AG09319 (cell line): ENCODE measurements at places on chromosomes 6 and 20.

GRCh38 chr6:37633581-37634237 is 64.0 kb downstream of the MDGA1 start:
- no peak for DNase-seq

DNA sequence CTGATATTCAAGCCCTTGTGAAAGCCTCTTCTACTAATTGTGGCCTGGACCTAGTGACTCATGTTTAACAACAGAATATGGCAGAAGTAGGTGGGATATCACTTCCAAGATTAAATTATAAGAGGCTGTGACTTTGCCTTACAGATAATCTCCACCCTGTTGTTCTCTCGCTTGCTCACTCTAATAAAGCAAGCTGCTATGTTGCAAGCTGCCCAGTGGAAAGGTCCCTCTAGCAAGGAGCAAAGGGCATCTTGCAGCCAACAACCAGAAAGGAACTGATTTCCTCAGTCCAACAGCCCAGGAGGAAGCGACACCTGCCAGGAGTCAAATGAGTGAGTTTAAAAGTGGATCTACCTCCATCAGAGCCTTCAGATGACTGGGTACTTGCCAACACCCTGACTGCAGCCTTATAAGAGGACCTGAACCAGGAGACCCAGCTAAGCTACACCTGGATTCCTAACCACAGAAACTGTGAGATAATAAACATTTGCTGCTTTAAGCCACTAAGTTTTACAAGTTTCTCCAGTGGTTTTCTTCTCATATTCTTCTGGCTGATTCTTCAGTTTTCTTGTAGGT is 112.6 kb downstream of the FRK start:
- DNase-seq = no peak

DNA sequence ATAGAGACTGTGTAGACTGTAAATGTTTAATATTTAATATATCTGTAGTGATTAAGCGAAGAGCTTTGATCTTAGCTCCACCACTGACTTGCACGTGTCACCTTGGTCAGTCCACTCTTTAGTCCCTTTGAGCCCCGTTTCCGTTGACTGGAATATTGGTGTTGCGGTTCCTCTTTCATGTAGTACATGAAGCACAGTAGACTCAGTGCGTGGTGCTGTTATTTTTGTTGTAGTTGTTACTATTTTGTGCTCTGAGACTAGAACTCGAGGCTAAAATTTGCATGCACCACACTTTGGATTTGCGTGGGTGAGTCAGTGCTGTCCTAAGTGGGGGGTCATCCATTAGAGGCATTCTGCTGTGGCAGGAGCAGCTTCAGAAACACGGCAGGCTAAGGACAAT is 291.4 kb downstream of the QKI start:
- no peak for DNase-seq

DNA sequence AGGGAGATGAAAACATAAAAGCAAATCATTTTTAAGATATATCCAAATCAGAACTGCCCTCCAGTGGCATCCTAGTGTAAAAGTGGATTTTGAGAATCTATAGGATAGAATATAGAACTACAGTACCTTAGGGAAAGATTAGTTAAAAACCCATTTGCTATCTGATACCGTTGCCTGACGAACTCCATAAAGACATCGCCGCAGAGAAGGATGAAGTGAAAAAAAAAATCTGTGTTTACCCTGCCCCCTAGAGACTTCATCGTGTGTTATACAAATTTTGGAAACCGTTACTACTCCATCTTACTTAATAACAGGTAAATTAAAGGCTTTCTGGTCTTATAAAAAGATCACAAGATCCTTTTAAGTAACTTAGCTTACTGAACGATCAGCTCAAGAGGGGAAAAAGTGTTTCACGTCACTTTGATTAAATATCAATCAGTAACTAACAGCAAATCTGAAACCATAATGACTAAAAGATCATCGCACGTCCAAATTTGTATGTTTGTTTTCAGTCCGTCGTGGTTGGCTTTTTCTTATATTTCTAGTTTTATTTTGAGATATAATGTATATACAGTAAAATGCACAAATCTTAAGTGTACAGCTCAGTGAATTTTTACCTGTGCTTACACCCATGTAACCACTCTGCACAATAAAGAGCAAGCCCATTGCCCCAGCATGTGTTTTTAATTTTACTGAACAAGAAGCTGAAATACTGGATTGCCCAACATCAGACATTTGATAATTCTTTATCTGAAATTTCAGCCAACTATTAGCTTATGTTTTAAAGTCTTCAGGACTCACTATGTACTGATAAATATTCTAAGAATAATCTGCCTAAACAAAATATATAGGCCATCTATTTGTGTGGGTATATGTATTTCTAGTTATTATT is 881 bp upstream of the MCM3 start:
- DNase-seq = peak; percentile 34

DNA sequence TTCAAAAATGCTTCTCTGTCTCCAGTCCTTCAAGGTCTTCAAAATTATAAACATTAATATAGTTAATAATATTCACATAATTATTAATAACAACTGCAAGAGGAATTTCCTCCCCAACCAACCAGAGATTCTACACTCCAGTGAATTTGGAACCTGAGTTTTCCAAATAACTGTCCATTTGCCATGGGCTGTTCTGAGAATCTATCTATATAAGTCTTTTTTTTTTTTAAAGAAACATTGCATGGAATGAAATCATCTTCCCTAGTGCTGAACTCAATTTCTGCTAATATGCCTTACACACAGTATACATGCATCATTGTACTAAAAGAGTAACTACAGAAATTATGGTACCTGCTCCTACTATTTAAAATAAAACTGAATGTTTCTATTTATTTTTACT is 113.9 kb downstream of the SLC22A3 start:
- DNase-seq = no peak

- no peak for DNase-seq
These were observed 659 bp downstream of the TAF4 start for GRCh38 chr20:62064770-62065673.

- no peak for DNase-seq
These were observed 98.4 kb downstream of the IPCEF1 start for GRCh38 chr6:154258064-154258757.

DNA sequence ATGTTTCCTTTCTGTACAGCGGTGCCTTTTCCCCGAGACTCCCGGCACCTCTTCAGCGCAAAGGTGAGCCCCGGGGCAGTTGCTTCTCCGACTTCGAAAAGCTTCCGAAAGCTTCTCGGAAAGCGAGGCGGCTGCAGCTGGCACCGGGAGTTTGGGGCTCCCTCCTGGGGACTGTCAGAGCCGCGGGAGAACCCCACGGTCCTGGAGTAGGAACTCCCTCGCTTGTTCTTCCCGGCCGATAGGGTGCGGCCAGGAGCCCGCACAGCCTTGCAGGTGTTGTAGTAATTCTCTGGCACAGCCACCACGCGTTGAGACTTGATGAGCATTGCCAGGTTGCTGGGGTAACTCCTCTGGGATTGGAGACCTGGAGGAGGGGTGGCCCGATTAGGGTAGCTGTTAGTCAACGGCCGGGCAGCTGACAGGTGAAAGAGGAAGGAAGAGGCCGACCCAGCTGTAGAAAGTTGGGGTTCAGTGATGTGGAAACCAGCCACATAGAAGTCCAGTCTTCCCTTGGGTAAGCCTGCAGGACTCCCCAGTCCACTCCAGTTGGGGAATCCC is 721 bp downstream of the KDM1B start:
- DNase-seq = no peak

- peak; percentile 66 for DNase-seq
These were observed at the start of gene CAP2 for GRCh38 chr6:17392978-17393891. TSS of gene CAP2 (plus strand) at chr6:17393595. CDS start at chr6:17421556, 27,961 bp downstream.

- no peak for DNase-seq
These were observed 16.1 kb upstream of the LMBRD1 start for GRCh38 chr6:69812746-69813427.

DNA sequence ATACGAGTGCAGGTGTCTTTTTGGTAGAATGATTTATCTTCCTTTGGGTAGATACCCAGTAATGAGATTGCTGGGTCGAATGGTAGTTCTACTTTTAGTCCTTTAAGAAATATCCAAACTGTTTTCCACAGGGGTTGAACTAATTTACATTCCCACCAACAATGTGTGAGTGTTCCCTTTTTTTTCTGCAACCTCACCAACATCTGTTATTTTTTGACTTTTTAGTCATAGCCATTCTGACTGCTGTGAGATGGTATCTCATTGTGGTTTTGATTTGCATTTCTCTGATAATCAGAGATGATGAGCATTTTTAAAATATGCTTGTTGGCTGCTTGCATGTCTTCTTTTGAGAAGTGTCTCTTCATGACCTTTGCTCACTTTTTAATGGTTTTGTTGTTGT is 1.9 kb upstream of the ZNF831 start:
- no peak for DNase-seq

DNA sequence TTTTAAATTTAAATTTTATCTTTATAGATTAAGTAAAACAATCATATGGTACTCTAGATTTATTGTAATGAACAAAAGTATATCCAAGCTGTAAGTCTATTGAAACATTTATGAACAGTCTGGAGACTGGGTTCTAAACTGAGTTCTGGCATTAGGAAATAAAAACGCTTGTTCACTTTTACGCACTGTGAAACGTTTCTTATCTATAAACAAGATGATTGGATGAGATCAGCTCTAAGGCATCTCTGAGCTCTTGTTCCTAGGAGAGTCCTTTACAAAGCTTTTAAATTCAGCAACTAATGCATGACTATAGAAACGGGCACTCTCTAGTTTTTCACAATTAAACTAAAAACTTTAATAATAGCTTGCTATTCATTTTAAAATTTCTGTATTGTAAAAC is 6.8 kb downstream of the HUS1B start:
- DNase-seq = no peak

GRCh38 chr6:22907085-22907484 is 337.7 kb downstream of the HDGFL1 start:
- DNase-seq = no peak

DNA sequence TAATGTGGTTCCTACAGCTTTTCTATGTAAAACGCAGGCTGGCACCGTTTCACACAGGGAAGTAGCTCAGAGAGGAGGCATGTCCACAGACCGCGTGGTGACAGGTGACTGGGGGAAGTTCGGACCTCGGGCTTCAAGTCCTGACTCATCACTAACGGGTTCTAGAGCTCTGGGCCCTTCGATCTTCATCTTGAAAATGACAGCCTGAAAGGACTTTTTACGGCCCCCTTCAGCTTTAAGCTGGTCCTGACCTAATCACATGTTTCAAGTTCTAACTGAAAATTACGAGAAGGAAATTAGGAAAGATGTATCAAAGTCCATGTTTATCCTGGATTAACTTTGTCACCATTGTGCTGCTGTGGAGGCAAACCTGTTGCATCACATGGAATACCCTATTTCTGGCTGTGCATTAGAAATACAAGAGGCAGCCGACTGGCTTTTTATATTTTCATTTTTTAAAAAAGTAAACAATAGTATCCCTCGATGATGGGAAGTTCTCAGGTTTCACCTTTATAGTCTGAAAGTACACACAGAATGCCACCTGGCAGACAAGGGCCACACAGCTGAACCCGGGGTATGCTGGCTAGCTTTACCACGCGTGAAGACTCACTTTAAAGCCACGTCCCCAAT is 2.0 kb downstream of the MAN1A1 start:
- DNase-seq = no peak

DNA sequence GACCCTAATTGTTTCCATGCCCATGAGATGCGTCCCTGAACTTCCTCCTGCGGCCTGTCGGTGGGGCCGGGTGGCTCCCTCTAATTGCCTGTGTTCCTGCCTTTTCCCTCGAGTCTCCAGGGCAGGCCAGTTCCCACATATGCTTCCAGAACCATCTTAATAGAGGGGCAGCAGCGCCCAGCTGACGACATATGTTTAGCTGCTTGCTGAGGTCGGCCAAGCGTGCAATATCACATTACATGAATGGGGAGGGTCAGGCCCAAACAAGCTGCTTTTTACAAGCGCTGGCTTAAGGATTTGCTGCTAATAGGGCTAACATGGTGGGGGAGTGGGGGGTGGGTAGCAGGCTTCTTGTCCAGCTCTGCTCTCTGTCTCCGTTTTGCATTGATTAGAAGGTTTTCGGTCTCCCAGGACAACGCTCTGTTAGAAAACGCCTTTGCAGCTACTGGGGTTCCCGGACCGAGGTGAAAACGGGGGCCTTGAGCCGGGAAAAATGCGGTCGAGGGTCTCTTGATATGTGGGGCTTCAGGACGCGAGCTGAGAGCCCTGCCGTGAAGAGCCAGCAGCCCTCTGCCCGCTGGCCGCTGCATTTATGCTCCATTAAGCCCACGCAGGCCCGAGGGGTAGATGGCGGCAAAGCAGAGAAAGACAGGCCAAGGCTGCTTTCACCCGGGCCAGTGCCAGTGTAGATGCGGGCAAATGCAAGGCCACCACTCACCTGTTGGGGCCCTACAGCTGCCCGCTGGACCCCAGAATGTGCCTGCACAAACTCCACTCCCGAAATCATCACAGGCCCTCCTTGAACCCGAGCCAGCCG is 308.5 kb downstream of the BMP7 start:
- peak; percentile 62 for DNase-seq

DNA sequence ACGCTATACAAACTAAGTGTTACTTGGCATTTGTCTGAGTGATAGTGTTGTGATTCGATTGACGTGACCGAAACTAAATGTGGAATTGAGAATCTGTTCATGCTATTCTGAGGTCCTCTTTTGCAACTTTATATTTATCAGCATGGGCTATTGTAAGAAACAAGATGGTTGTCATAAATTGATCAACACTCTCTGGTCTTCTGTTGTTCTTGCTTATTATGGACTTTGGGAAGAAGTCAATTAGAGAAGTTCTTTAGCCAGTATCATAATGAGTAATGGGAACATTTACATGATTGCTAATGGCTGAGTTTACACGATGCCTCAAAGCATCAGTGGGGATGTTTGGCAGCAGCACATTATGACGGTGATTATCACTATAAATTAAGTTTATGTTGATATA is 195.0 kb downstream of the CD83 start:
- no peak for DNase-seq

GRCh38 chr20:48371211-48371610 is 456.6 kb downstream of the PREX1 start:
- DNase-seq = no peak

DNA sequence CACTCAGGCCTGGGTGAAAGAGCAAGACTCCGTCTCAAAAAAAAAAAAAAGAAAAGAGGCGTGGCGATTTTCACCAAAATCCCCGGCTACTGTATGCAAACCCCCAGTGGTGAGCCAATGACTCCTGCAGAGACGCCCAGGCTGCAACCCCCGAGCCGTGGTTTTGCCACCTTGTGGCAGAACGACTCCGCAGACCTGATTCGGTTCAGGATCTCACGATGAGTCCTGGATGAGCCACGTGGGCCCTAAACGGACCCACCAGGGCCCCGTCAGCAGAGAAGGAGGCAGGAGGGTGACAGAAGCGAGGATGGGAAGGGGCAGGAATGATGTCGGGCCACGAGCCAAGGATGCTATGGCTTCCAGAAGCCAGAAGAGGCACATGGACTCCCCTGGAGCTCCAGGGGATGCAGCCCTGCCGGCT is 42.5 kb downstream of the SLC2A4RG start:
- DNase-seq = no peak

DNA sequence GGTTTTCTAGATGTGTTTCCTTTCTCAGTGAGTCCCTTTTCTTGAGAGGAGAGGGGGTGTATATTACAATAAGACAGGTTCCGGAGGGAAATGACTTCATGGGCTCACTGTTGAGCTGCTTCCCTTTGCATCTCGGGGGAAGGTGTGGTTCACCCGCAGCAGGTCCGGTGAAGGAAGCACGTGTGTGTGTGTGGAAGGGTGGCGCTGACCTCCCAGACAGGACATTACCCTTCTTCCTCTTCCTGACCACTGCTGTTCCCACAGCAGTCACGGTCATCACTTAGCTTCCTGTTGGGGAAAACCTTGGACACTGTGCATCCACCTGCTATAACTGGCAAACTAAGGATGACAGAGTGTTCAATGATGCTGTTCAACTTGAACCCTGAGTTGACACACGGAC is 83.6 kb downstream of the PLEKHG1 start:
- DNase-seq = no peak
